ENCODE measurements at places on chromosomes 5 and 9.

- DNase-seq: no peak
Observed at GRCh38 chr9:113155911-113156588, 5.2 kb downstream of the SLC31A2 start.

DNA sequence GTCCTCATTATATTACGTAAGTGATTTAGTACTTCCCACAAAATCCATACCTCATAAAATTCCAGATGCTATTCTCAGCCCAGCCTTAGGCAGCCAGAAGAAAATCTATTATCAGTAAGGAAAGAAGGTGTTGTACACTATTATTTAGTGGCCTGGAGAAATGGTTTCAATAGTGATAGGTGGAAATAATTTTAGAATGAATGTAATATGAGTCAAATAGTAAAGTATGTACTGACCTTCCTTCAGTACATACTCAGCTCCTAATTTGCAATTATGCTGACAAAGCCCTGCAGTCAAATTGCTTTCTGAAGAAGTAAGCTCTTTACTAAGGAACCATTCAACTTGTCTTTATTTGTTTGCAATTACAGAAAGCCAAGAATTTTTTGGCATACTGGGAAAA lies 409.2 kb downstream of the HTR1A start:
- no peak for DNase-seq

GRCh38 chr5:40361378-40361777 lies 318.3 kb upstream of the PTGER4 start:
- no peak for DNase-seq

- no peak for DNase-seq
Observed at GRCh38 chr5:124283031-124283430, 463.4 kb downstream of the ZNF608 start.

GRCh38 chr5:4804691-4805360 lies 335.3 kb upstream of the ADAMTS16 start:
- no peak for DNase-seq

DNA sequence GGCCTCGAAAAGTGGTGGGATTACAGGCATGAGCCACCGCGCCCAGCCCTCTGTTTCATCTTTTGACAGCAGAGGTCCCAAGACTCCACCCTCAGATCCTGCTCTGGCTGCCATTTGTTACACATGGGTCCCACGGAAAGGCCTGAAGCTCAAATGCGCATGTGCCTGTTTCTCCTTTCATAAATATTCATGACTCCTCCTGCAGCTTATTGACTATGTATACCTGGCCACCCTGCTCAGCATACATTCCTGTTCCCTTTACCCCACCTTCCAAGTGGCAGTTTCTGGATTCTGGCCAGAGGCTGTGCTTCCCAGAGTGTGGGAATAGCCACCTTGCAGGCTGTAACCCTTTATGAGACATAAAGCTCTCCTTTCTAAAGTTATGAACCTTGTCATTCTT lies 46.5 kb downstream of the AUH start:
- no peak for DNase-seq

GRCh38 chr9:90884178-90884577 lies 82.6 kb downstream of the SYK start:
- no peak for DNase-seq

- no peak for DNase-seq
Observed at GRCh38 chr9:8916771-8917170, 1117.2 kb upstream of the DMAC1 start.

DNA sequence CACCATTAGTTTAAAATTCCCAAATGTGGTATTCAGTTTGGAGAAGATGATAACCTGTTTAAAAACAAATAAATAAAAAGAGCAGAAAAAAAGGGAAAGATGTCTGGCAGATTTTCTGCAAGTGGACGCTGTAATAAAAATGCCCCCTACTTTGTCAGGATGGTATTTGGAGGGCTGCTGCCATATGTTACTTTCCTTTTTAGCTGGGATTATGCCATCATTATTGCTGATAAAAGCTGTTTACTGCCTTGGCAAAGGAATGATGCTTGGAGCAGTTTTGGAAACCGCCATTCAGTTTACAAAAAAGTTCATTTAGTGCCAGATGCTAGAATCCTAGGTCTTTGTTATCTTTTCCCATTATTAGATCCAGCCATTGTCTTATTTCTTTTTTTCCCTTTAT lies 104.8 kb downstream of the PBX3 start:
- DNase-seq: no peak

DNA sequence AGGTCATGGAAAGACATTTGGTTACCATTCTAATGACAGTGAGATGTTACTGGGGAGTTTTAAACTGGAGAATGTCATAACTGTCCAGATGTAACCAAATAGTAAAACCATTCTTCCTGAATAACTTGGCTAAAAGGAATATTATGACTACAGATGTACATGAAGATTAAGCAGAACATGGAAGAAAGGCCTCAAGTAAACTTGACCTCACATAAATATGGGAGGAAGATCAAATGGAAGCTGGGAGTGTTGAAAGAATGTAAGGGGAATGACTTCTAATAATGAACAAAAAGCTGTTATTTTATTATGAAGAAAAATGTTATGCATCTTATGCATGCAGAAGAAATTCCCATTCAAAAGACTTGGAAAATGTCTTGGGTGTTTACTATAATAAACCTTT lies 107.7 kb upstream of the CDKN2B start:
- no peak for DNase-seq

DNA sequence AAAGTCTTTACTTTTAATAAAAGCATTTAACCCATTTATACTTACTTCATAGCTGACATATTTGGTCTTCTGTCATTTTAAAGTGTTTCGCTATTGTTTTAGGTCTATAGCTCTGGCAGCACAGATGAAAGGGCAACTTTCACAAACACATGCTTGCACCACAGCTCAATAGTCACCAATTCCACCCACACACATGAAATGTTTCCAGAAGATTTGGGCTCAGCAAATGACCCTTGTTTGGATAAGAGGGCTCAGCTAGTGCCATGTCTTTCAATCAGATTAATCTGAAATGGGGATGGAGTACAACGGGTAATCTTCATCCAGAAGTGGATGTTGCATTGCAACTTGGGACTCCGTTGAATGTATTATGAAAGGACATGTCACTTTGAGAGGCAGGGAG lies 176.0 kb downstream of the FGF18 start:
- DNase-seq: no peak

- no peak for DNase-seq
Observed at GRCh38 chr9:81213456-81213855, 475.9 kb downstream of the TLE1 start.

GRCh38 chr5:149317281-149318048 lies 27.8 kb upstream of the GRPEL2 start:
- no peak for DNase-seq

- DNase-seq: no peak
Observed at GRCh38 chr5:156219483-156220005, 107.4 kb upstream of the SGCD start.

DNA sequence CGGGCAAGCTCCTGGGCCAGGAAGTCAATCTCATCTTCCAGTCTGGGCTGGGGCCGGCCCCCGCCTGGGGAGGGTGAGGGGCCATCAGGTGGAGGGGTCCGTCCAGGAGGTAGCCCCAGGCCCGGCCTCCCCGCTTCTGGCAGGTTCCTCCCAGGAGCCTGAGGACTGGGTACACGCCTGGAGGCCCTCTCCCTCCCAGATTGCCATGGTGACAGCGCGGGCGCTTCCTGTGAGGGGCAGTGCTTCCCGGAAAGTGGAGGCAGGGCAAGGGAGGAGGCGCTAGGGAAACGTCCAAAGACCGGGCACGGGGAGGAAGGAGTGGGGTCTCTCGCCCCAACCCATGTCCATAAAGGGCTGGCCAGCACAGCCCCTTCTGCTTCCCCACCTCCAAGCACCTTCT lies 4.9 kb downstream of the NPDC1 start:
- no peak for DNase-seq

- DNase-seq: no peak
Observed at GRCh38 chr5:137265457-137265856, 233.7 kb downstream of the SPOCK1 start.

DNA sequence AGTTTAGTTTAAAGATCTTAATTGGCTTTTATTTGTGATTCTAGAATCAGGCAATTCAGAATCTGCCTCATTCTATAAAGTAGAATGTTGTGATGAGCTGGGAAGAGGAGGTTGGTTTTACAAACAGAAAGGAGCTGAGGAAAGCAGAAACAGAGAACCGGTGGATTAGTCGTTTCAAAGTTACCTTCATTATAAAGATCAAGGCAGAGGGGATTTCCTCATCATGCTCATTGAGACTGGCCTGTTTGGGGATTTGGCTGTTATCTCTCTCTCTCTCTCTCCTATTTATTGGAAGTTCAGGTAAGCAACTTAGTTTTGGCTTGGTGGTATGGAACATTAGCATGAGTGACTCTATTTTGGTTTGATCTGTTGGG lies 134.0 kb downstream of the GCNT1 start:
- DNase-seq: no peak

DNA sequence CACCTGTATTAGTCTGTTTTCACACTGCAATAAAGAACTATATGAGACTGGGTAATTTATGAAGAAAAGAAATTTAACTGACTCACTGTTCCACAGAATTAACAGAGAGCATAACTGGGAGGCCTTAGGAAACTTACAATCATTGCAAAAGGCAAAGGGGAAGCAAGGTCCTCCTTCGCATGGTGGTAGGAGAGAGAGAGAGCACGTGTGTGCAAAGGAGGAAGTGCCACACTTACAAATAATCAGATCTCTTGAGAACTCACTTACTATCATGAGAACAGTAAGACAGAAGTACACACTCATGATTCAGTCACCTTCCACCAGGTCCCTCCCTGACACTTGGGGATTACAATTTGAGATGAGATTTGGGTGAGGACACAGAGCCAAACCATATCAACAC lies 258.7 kb downstream of the TRIM32 start:
- no peak for DNase-seq

DNA sequence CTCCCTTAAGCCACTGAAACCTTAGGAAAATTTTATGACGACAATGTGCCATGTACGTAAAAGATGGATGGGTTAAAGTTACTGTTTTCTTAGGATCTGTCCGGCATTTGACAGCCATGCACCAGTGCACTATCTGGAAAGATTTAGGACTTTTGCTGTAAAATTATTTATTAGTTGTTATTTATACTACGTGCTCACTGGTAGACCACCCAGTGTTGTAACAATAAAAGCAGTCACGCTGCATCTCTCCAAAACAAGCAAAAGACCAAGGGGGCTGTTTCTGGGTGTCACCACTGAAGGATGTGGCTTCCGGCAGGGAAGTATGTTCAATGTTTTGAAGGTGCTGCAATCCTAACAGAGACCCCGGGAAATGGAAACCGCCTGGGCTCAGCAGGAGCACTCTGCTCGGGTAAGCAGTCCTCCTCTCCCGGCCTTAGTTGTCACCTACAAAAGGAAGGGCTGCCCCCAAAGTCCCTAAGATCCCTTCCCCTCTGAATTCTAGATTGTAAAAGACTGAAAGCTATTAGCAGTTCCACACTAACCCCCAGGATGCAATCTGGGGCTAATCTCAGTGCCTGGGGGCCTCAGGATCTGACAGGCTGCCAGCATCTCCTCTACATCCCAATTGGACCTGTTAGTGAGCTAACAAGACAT lies 38.6 kb downstream of the SAXO1 start:
- DNase-seq: no peak

DNA sequence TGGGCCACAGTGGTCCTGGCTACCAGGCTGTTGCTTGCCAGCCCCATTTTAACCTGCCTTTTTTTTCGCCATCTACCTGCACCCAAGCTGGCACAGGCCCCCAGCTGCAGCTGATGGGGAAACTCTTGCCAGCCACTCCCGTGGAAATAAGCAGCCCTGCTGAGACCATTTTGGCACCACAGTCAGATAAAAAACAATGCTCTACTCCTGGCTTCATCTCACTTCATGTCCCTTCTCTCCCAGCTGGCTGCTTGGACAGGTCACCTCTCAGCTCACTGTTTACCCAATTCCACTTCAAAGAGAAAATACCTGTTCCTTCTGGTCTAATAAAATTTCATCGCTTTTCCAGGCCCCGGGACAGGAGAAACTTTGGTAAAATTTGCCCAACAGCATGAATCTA lies 322.6 kb upstream of the SLC30A5 start:
- no peak for DNase-seq

DNA sequence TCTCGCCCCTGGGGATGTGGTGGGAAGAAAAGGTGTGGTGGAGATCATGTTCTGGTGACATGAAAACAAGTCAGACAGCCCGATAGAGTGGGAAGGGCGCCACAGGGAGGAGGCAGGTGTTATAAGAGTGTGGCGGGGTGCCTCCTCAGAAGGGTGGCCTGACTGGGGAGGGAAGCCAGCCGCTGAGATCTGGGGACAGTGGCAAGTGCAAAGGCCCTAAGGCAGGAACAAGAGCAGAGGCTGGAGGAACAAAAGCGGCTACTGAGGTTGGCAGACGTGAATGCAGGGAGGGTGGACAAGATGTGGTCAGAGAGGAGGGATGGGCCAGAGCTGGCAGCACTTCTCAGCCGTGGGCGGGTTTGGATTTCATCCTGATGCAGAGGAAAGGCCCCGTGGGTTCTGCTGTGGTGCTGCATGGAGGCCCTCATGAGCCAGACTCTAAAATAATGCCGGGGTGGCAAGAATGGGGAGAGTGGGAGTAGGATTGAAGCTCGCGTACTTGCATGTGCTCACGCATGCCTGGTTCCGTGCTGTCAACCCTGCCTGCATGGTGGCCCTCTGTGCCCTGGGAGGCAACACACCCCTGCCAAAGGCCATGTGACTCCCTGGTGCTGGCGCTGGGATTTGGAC lies 89.2 kb downstream of the MVB12B start:
- DNase-seq: no peak

DNA sequence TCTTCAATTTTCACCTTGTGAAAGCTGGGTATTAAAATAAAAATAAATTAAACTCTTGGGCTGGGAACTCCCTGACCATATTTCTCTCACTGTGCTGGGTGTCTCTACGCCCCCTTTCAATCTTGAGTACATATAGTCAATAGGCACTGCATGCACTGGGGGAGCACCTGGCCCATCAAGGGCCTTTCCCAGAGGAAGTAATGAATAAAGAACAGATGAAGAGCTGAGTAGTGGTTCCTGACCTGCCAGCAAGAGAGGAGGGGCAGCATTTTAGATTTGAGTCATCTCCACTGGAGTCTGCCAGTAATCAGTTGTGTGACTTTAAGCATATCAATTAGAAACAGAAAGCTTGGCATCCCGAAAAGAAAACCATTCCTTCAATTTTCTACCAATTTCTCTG lies 6.2 kb downstream of the MAPKAP1 start:
- no peak for DNase-seq

- no peak for DNase-seq
Observed at GRCh38 chr5:16618138-16618897, 1.5 kb upstream of the RETREG1 start.

Data from activated T-helper 1 cell treated with Interleukin-2 at 50 U/mL for 16 hours (primary cell).